ENCODE measurements at places on chromosomes 11 and 22. TPM values are rescaled to one million over a fixed set of nuclear protein-coding genes. Genes with fewer than 3 reads are reported as not detected.

Gene MRGPRX4
- not detected for total RNA-seq

Gene CARD10
- 1.2 TPM for total RNA-seq

Gene MCHR1
- 0.50 TPM for total RNA-seq

Gene SLC7A4
- total RNA-seq = 0.22 TPM

Gene SHANK2
- total RNA-seq = 2.8 TPM

Gene ANKK1
- total RNA-seq = under 0.01 TPM
